NCI-H1436 treated with DMSO at 0.1 percent for 48 hours (cell line): ENCODE measurements at places on chromosomes 1 and 21.

DNA sequence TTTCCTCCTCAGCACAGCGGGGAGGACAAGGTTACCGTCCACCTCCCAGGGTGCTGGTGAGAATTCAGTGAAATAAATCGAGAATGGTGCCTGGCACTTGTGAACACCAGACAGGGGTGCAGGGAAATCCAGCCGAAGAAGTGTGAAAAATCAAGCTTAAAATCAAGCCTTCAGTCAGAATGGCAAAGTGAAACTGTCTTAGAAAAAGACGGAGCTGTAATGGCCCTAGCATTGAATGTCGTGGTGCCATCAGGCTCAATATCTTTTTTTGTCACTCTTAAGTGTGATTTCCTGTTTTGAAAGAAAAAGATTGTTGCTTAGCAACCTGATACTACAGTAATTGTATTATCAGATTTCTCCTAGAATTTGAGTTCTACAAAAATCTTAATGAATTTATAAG, 22.1 kb downstream of the EDARADD start:
- DNase-seq: no peak

GRCh38 chr1:172657586-172657985, 1.3 kb upstream of the FASLG start:
- DNase-seq: no peak

DNA sequence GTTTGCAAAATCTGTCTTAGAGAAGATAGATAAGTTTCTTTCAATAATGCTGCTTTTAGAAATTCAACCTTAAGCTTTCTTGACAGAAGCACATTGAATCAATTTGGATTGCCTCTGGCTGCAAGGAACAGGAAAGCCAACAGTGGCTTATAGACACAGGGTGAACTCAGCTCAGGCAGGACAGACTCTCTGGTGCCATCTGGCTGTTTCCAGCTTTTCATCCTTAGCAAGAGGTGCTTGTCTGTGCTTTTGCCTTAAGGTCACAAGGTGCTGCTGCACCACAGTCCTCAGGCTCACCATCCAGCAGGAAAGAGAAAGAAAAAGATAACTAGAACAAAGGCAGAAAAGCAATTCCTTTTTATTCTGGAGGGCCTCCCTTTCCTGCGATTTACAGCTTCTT, 93.7 kb upstream of the ETS2 start:
- peak; percentile 10 for DNase-seq

- DNase-seq: no peak
Measured at GRCh38 chr1:17258116-17258757, 9.3 kb downstream of the PADI3 start.

GRCh38 chr1:244919320-244920282, 55.3 kb upstream of the HNRNPU start:
- DNase-seq: no peak

GRCh38 chr1:81004011-81004410, 796.7 kb upstream of the ADGRL2 start:
- no peak for DNase-seq

DNA sequence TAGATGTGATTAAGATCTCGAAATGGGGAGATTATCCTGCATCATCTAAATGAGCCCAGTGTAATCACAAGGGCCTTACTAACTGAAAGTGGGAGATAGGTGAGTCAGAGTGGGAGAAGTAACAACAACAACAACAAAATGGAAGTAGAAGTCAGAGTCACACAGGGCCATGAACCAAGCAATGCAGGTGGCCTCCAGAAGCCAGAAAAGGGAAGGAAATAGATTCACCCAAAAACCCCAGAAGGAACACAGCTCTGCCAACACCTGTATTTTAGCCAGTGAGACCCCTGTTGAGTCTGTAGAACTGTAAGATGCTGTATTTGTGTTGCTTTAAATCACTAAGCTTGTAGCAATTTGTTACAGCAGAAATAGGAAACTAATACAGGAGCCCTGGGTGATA, 4.1 kb downstream of the TAGLN2 start:
- no peak for DNase-seq

DNA sequence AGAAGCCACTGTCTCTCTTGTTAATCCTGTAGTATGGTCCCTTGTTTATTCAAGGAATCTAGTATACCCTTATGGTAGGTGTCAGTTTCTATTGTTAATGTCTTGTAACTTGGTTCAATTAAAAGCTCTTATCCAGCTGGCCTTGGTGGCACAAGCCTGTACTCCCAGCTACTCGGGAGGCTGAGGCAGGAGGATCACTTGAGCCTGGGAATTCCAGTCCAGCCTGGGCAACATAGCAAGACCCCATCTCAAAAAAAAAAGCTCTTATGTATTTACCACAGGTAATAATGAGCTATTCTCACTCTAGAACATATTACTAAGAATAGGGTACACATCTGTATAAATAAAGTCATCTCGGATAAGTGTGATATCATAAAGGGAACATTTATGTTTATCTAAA, 46.5 kb downstream of the TMEM200B start:
- no peak for DNase-seq

GRCh38 chr1:169043823-169044222, 62.7 kb upstream of the ATP1B1 start:
- no peak for DNase-seq

DNA sequence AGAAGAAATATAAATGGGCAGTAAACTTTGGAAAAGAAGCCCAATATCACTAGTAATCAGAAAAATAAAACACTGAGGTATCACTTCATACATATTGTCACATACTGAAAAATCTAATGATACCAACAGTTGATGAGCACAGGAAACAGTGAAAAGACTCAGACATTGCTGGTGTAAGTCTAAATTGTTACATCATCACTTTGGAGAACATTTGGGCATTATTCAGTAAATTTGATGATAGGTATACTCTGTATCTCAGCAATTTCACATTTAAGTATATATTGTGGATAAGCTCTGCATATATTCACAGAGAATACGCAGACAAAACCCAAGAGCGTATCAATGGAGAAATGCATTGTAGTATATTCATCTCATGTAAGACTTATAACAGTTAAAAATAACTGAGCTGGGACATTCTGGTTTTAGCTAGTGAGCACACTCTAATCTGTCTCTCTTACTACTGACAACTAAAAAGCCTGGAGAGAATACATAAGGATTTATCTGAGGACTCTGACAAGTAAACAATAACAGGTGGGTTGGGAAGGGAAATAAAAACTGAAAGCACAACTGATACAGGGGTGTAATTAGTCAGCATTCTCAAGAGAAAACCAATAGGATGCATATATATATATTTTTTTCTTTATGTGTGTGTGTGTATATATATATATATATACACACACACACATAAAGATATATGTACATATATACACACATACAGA, 212.7 kb upstream of the JUN start:
- no peak for DNase-seq

GRCh38 chr1:240030236-240030635, 61.4 kb upstream of the FMN2 start:
- no peak for DNase-seq

DNA sequence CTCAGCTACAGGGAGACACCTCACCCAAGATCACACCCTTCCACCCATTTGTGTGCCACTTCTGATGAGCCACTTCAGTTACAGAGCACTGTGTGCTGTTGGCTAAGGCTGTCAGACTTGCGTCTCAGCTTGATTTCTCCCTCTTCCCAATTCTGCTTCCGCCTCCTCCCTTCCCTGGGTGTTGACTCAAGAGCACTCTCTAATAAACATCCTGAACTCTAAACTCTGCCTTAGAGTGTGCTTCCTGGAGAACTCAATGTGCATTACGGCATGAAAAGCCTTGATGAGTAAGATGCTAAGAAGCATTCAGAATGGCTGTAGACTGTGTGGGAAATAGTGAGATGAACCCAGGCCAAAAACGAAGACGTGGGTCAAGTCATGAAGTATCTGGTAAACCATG, 54.9 kb upstream of the S1PR1 start:
- no peak for DNase-seq

- DNase-seq: no peak
Measured at GRCh38 chr1:220791956-220792355, 5.2 kb downstream of the MTARC1 start.

GRCh38 chr1:168452329-168452728, 91.5 kb downstream of the XCL2 start:
- DNase-seq: no peak
